ENCODE measurements at places on chromosomes 5 and 9.

GRCh38 chr5:147956842-147957223 lies 50.5 kb upstream of the C5orf46 start:
- no peak for DNase-seq

DNA sequence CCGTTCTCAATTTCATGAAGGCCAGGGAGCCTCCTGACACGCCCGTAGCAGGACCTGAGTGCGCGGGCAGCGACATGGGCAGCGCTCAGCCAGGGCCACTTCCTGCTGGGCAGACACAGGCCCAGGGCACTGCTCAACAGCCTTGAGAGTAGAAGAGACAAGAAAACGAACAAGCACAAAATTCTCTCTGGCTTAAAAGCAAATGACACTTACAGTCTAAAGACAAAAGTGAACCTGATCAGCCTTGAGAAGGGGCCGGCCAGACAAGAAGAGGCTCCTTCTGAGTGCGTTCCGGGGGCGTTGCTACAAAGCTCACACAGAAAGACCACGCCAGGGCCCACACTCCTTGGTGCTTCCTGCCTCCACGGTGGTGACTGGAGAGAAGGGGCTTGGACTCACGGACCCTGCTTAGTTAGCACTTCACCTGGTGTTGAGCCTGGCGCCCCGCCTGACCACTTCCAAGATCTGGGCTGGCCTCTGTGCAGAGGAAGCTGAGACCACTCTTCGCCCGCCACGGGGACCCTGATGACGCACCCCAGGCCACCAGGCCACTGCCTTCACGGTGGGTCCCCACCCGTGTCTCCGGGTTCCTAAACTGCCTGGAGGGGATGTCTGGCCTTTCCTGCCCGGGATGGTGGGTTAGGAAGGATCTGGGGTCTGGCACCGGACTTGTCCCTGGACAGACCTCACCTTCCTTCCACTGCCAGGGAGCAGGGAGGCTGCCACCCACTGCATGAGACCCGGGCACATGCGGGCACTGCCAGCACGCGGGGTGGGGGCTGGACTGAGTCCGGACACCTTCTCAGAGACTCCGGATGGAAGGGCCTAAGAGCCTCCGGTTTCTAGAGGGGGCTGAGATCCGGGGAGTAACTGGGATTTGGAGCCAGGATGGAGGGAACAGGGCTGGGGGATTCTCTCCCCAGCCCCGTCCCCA lies 1.3 kb downstream of the SLC12A7 start:
- no peak for DNase-seq

DNA sequence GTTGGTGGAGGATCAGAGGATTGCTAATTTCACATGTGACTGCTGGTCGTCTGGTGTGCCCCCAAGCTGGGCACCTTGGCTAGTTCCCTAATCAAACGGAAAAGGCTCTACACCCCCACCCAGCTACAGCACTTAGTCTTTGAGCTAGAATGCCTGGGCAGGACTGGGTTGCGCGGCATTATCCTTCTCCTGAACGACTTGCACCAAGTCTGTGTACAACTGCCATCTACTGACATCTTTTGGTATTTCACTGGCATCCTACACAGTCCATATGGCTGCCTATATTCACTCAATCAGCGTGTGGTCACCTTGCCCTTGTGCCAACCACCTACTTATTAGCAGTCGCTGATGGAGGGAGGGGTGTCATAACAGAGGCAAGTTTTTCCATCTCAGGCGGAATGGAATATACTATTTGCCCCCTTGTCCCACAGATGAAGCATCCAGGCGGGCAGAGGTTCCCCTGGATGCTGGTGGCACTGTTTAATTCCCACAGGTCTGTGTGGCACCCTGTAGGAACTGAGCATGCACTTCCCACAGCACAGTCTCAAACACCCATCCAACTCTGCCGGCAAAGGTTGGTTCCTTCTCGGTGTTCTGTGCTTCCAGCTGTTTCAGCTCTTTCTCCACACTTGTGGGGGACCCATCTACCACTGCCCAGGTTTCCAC lies 150.1 kb downstream of the OSTF1 start:
- peak; percentile 4 for DNase-seq

GRCh38 chr5:178115814-178116142 lies 2.4 kb downstream of the N4BP3 start:
- no peak for DNase-seq

DNA sequence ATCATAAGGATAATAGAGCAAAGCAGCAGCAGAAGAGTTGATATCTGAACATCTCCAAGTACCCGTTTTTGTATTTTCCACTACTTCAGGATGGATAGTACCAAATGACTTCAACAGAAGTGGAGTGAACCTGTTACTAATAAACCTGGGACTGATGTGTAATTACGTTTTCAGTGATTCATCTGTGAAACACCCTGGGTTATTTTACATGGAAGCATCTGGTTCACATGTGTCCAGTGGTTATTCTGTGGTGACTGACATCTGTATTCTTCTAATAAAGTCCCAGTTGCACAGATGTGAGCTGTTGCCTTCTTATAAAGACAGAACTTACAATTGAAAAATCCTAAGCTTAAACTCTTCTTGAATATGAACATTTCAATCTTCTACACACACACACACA lies 139.7 kb upstream of the VCAN start:
- DNase-seq: no peak

Data from activated CD4-positive, CD25-positive, alpha-beta regulatory T cell treated with anti-CD3 and anti-CD28 coated beads, Interleukin-2, amount 50 U/mL, for 16 hours (primary cell).